Thoracic aorta (tissue), 2 donors: ENCODE measurements at places on chromosomes 4 and X. TPM values are rescaled to one million over a fixed set of nuclear protein-coding genes. Genes with fewer than 3 reads are reported as not detected.

DNA sequence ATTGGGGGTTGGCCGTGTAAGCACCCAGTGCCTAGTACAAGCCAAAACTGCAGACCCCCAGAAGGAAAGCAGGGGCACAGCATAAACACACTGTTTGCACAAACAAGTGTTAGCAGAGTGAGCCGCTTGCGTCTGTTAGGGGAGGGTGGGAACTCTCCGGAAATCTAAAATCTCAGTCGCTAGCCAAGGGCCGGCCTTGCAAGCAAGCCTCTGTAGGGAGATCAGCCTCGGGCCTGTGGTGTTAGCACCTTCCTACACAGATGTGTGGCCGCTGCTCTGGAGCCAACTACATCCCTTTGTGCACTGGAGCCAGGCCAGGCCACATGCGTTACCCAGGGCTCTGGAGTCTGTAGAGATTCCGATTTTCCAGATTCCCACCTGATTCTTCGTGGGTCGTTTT lies 67.1 kb downstream of the GPR143 start:
- H3K27ac ChIP-seq = no peak overlapping the region
- H3K36me3 ChIP-seq = peaks cover 3% of the 10 kb centered on the region
- H3K27me3 ChIP-seq = no peaks in the 10 kb centered on the region
- no peak for DNase-seq

Gene SLC10A6
- 4.2 TPM for total RNA-seq

Gene FAM241A
- total RNA-seq = 3.2 TPM

Gene TCP11X2
- not detected for total RNA-seq

Gene PPP4R3C
- not detected for total RNA-seq
